ENCODE measurements at places on chromosomes 3 and 15.

DNA sequence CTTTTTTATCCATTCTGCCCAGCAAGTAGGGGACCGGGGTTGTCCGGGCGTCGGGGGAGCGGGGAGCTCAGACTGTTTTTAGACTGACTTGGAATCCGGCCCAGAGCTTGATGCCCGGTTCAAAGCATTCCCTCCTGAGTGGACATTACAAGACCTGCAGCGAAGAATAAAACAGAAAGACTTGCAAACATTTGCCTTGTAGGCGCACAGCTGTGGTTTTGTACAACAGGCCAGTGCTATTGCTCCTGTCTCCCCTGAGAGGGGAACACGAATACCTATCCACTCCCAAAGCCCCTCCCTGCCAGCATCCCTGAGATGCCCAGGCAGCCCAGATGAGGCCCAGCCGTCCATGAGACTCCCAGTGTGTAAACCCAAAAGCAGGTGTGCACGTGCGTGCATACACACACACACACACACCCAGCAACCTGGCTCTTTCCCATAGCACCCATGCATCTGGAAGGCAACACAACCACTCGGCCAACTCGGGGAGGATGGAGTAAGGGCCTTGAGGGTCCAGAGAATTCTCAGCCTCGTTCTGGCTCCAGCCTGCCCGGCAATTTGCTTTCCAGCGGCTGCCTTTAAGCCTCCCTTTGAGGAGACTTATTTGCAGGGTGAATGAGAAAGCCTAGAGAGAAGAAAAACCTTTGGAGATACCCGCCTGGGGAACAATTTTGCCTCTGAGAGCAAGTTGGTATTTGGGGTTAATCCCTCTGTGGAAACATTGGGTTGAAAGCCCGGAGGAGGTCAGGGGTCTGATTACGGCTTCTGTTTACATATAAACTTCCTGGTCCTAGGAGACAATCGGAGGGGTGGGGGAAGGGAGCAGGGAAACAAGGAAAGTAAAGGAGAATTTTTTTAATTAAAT, 161.0 kb upstream of the HES1 start:
- no peak for DNase-seq

DNA sequence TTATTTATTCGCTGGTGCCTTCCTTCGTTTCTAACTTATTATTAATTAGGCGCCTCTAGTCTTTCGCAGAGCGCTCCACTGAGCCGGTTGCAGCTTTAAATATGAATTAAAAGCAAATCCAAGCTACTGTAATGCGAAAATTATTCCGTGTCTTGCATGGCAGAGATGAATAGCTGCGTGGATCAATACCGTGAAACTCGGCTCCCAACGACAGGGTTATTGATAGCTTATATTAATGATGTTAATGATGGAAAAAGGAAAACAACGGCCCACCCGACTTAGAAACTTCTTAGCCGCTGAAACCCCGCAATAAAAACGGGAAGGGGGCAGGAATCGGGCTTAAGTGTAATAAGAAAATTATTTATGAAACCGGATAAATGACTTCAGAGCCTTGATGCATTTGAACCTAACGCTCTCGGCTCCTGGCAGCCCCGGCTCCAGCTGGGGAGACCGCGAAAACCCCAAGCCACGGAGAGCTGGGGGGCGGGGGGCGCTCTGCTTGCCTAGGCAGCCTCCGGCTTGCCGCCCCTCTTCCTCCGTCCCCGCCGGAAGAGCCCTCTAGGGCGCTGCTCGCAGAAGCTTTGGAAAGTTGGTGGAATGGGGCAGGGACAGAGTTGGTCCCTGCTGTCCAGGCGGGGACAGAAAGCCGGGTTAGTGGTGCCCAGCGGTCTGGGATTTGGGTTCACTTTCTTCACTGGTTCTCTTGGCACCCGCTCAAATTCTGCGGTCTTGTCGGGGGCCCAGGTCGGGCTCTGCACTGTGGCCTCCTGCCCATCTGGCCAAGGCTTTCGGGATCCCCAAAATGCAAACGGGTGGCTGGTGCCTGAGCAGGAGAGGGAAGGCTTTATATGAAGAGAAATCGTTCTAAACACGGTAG, 7.7 kb upstream of the ONECUT1 start:
- DNase-seq, result peak; percentile 22

- no peak for DNase-seq
These were observed 38.9 kb downstream of the RYK start for GRCh38 chr3:134211797-134212196.

- DNase-seq, result no peak
These were observed 49.0 kb upstream of the DUT start for GRCh38 chr15:48282216-48282615.

DNA sequence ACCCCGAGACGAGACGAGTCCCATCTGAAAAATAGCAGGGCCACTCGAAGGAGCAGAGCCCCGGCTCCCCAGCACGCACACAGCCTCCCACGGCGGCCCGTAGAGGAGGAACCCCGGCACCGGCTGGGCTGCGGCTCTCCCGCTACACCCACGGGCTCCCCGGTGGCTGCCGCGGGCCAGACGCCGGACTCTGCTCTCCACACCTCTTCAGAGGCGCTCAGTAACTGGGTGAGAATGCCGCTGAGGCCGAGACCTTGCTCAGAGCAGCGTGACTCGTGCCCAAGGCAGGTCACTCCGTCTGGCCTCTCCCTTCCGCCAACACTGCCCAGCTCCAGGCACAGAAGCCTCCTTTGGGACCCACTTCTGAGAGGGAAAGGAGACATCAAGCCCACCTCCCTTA, 34.4 kb downstream of the TNK2 start:
- DNase-seq, result no peak

- peak; percentile 68 for DNase-seq
These were observed 257.9 kb downstream of the UACA start for GRCh38 chr15:70505411-70505919.

GRCh38 chr3:58260261-58260731, 22.7 kb downstream of the ABHD6 start:
- DNase-seq, result peak; percentile 39

- peak; percentile 48 for DNase-seq
These were observed 89.5 kb upstream of the ATP2B2 start for GRCh38 chr3:10594915-10595314.

DNA sequence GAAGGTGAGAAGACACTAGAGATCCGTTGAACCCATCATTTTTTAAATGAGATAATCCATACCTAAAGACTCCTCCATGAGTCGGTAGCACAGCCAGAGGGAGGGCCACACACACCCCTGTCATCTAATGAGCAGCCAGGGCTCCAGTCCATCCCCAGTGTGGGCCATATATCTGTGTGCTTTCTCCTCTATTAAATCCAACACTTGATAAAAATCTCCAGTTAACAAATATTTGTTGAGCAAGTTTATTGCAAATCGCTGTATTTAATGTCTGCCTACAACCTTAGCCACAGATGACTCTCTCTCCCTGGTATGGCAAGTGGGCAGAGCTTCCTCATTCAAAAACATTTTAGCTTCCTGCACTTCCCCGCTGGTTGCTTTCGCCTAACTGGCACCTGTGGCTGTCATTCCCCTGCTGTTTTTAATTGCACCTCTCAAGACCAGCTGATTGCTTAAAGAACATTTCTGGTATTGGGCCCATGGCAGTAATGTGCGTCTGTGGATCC, 82.8 kb downstream of the SMAD3 start:
- DNase-seq, result no peak

GRCh38 chr15:29048011-29048410, 162.2 kb downstream of the APBA2 start:
- no peak for DNase-seq

DNA sequence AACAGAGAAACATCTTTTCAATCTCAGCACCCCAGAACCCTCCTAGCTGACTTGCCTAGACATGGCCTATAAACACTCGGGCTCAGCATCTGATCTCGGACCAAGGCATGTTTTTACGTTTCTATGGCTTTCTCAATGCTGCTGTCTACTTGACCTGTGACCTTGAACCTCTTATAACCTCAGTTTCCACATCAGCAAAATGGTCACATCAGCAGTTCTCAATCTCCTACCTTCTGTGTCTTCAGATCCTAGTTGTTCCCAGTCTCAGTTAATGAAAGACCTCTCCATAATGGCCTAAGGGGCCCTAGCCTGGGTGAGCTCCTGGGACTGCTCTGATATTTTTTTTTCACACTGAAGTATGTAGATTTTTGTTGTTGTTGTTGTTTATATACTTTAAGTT, 39.6 kb downstream of the SSUH2 start:
- no peak for DNase-seq

- DNase-seq, result no peak
These were observed 177.3 kb downstream of the OTOL1 start for GRCh38 chr3:161673866-161674265.

DNA sequence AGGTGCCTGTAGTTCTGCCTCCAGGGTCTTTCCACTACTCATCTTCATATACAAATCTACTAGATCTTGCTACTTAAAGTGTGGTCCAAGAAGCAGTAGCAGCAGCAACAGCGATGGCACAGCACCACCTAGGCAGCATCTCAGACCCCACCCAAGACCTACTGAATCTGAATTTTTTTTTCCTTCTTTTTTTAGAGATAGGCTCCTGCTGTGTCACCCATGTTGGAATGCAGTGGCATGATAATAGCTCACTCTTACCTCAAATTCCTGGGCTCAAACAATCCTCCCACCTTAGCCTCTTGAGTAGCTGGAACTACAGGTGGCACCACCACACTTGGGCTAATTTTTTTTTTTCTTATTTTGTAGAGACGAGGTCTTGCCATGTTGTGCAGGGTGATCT, 346.7 kb upstream of the TGFBR2 start:
- DNase-seq, result no peak

GRCh38 chr3:113495035-113495434, 19.9 kb downstream of the SPICE1 start:
- DNase-seq, result peak; percentile 20

GRCh38 chr15:39631357-39631756, 50.5 kb downstream of the THBS1 start:
- peak; percentile 27 for DNase-seq

Data from activated T-cell treated with anti-CD3 and anti-CD28 coated beads, Interleukin-2, amount 50 U/mL, for 48 hours (primary cell).